Right renal pelvis (tissue), 4 donors: ENCODE measurements at places on chromosomes 6 and 20.

- no peak for DNase-seq
Measured at GRCh38 chr6:144582939-144583613, 297.9 kb downstream of the UTRN start.

GRCh38 chr20:43243672-43244269 is 54.1 kb upstream of the PTPRT start:
- peak; percentile 5 for DNase-seq

GRCh38 chr6:1400126-1400850 is 10.9 kb downstream of the FOXF2 start:
- DNase-seq: no peak

DNA sequence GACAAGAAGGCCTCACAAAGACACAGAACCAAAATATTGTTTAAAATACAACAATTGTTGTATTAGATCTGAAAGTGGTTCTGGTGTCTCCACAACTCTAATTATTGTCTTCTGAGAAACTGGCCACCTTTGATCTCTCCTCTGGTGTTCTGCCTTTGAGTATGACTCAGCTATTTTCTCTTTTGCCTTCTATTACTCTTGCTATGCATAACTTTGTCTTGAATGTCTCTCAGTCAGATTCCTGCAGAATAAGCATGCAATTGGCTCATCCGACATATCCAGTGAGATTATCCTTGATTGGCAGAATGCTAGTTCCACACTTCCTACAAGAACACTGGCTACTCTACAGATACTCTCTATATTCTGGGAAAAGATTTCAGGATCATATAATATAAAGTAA is 14.3 kb upstream of the EPM2A start:
- no peak for DNase-seq

GRCh38 chr6:81562169-81562568 is 190.3 kb downstream of the TENT5A start:
- DNase-seq: no peak

DNA sequence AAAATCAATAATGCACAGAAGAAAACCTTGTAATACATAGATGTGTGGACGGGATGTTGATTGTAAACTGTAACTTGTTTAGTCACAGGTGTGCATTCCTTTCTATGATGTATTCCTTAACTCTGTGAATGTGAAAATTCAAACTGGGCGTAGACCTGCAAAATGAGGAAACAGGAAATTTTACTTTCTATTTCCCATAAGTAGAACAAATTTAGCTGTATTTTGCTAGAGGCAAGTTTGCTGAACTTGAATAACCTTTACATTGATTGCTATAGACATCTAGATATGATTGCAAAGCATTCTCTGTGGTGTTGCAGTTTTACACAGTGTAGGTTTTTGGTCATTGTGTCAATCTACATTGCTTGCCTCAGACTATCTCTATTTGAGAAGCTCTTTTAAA is 368.4 kb upstream of the MAN1A1 start:
- no peak for DNase-seq

DNA sequence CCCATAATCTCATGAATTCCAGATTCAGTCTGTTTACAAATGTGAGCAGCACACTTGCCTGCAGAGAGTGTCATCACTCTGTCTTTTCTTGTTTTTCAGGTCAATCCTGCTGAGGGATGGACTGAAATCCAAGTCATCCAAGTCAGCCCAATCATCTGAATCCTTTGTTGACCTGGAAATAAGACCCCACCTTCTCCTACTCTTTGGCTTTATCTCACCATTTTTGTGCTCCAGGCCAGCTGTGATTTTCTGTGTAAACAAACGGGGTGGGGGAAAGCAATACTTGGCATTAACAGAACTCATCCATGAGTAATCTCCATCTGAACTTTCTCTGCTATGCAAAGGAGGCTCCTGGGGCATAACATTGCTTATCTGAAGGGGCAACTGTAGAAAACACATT is 16.9 kb upstream of the GSTA4 start:
- no peak for DNase-seq

GRCh38 chr6:80454197-80454596 is 347.7 kb downstream of the BCKDHB start:
- no peak for DNase-seq

DNA sequence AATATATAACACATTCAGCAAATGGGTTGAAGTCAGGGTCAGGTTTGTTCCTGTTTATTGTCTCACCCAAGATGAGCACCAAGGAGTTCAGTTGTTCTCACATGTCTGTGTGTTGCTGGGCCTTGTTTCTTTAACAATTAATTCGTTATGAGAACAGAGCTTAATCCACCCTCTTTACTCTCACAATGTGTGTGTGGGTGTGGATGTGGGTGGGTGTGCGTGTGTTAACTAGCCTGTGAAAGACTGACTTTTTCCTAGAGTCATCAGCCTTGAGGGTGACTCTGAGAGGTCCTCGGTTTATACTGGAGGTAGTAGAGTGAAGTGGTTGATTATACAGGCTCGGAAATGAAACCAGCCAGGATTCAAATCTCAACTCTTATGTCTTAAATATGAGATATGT is 672.1 kb downstream of the MAFB start:
- no peak for DNase-seq

DNA sequence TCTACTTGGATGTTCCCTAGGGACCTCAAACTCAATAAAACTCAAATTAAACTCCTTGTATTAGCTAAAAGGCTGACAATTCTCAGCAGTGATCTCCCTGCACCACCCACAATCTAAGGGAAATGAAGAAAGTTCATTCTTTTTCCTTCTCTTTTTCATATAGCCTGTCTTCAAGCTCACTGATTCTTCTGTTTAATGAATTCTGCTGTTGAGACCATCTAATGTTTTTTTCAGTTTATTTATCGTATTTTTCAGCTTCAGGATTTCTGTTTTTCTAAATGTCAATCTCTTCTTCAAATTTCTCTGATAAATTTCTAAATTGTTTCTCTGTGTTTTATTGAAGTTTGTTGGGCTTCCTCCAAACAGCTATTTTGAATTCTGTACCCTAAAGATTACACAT is 19.8 kb downstream of the CRISP2 start:
- no peak for DNase-seq

DNA sequence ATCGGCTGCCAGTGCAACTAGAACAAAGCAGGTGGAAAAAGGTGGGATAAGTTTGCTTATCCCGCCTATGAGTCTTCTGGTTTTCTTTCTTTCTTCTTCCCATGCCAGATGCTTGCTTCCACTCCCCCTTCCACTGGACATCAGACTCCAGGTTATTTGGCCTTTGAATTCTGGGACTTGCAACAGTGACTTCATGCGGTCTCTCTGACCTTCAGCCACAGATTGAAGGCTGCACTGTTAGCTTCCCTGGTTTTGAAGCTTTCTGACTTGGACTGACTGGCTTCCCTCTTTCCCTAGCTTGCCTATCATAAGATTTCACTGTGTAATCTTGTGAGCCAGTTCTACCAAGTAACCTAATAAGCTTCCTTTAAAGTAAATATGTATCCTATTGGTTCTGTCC is 878.4 kb upstream of the GJE1 start:
- no peak for DNase-seq

DNA sequence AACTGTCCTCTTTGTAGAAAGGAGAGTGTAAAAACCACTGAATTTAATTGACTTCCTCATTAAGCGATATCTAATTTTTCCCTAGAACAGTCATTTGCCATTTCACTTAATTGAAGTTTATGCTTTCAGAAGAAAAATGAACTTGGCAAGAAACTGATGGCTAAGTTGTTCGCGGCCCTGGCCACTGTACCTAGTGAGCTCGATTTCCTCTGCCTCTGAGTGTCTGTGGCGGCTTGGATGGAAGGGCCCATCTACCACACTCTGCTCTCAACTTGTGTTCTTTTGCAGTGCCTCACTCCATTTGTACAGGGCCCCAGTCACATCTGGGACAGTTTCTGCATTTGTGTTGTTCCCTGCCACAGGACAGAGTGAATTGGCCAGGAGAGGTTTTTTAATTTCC is 102.9 kb downstream of the BCAS1 start:
- no peak for DNase-seq

DNA sequence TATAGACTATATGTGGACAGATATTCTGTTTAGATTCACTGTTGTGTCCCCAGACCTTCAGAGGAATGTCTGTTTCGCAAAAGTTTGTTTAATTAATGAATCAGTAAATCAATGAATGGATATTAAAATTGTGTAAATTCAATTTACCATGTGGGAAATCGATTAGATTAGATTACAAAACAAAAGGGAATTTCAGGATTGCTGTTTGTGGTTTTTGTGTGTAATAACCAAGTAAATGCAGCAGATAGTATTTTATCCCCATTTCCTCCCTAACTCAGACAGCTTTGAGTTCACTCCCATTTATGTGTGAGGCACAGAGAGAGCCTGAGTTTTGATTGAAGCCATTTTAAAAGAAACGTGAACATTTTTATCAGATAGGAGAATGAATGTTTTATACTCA is 214.8 kb downstream of the ADGB start:
- no peak for DNase-seq

DNA sequence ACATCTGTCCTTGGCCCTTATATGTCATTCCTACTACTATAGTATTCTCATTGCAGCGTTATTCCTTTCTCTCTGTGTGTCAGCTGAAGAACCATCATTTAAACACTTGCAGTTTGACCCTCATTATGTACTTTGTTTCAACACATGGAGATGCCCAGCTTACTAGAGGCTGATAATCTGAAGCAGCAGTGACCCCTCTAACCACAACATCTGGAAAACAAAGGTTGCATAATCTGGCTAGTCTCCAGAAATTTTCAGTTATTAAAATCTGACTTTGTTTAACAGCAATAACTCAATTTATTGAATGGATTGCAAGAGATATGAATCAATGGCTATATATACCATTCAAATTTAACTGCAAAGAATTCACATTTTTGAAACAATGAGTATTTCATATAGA is 6.6 kb upstream of the PHIP start:
- DNase-seq: no peak

DNA sequence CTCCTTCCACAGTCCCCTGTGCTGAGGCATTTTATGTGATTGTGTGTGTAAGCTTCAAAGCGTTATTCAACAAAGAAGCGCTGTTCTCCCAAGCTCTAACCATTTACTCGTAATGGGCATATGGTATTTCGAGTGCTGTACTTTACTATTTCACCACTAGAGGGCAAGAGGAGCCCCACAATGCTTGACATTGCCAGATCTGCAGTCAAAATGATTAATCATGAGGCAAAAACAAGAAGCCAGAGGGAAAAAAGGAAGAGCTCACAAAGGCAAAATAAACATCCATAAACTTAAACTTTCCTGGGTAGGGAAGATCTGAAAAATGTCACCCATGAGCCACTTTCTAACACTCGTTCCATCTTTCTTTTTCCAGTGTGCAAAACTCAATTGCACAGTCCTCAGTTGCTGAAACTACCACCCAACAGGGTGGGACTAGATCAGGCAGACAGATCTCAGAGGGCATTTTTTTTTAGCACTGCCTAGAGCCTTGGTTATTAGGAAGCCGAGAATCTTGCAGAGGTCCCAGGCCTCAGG is 215.0 kb upstream of the PLCB4 start:
- DNase-seq: peak; percentile 63

- no peak for DNase-seq
Measured at GRCh38 chr20:11995805-11996567, 78.3 kb downstream of the BTBD3 start.

- no peak for DNase-seq
Measured at GRCh38 chr6:150448221-150448620, 79.4 kb downstream of the IYD start.

GRCh38 chr20:35479798-35480197 is 24.4 kb downstream of the CEP250 start:
- no peak for DNase-seq

- DNase-seq: no peak
Measured at GRCh38 chr6:81865712-81866111, 113.2 kb upstream of the TENT5A start.

- no peak for DNase-seq
Measured at GRCh38 chr6:48318670-48319069, 207.7 kb upstream of the PTCHD4 start.

DNA sequence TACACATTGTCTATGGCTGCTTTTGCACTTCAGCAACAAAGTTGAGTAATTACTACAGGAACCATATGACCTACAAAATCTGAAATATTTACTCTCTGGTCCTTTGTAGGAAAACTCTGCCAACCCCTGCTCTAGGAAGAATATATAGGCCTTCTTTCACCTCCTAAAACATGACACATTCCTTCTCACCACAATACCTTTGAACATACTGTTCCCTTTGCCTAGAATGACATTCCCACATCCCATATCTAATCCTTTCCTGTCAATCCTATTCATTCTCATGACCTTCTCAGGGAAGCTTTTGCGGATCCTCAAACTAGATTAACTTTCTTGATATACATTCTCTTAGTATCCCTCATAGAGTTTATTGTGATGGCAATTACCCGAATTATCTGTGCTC is 18.0 kb upstream of the NCOA6 start:
- no peak for DNase-seq

GRCh38 chr20:49377326-49377725 is 99.5 kb upstream of the ZNFX1 start:
- DNase-seq: no peak

DNA sequence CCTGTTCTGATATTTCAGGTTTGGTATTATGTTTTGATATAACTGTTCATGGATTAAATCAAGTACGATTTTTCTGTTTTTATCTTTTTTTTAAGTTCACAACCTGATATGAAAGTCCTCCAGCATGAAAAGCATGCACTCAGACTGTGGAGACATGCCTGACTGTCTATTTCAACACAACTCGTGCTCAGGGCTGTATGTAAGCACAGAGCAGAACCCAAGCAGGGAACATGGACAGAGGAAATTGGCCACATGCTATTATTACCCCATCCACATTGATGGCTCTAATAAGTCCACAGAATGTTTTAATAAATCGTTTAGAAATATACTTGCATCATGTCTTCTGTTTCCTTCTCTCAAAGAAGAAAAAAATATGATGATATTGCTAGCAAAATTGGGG is 730.4 kb downstream of the C6orf118 start:
- DNase-seq: no peak

- DNase-seq: no peak
Measured at GRCh38 chr6:107082045-107082444, 33.3 kb downstream of the BEND3 start.

- DNase-seq: no peak
Measured at GRCh38 chr20:24448170-24448569, 21.3 kb upstream of the SYNDIG1 start.

- DNase-seq: no peak
Measured at GRCh38 chr6:37441651-37442050, 8.6 kb downstream of the CMTR1 start.

DNA sequence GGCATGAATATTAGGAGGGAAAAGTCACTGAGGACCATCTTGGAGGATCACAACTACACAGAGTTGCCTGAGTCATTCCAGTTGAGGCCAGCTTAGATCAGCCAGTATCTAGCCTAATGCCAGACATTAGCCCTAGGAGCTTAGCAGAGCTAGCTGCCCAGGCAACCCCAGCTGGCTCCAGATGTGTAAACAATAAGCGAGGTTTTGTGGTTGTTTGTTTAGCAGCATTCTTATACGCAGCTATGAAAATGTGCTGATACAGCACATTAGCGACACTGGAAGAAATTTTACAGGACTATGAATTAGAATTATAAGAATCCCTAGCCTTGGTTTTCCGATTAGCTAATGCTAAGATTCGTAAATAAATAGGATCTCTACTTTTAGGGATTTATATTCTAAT is 59.3 kb downstream of the BTBD3 start:
- no peak for DNase-seq
